Stimulated activated CD4-positive, alpha-beta T cell treated with anti-CD3 and anti-CD28 coated beads, Interleukin-12 subunit alpha, Interleukin-12 subunit beta, amount 100 ng/mL, for 4 hours (primary cell): ENCODE measurements at places on chromosomes 16 and 17.

DNA sequence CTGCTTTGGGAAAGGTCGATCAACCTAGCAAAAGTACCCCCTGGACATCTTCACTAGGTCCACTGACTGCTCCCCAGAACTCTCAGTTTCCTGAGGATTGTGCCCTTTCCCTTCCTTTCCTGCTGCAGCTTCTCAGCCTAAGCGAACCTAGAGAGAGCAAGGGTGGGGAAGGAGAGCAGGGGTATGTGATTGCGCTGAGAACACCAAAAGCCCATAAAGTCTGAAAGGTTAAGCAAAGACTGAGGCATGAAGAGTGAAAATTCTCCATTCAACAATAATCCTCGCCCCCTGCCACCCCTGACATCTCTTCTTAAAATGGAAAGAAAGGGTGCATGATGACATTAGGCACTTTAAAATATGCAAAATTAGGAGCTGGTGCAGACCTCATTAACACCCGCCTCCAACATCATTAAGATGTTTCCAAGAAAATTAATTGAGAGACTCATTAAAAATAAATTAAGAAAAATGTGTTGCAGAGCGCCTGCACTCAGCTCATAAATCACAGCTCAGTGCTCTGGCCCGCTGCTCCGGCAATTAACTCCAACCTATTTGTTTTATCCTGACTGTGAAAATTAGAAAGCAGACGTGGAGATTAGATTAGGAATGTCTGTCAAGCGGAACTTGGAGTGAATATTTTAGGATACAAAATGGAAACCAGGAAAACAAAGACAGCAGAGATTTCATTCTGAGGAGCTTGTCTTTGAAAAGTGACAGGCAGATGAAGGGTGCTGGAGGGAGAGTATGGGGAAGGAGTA, 49.1 kb upstream of the PMFBP1 start:
- no peak for DNase-seq

- no peak for DNase-seq
These were observed 221.9 kb upstream of the GSE1 start for GRCh38 chr16:85391175-85391707.

DNA sequence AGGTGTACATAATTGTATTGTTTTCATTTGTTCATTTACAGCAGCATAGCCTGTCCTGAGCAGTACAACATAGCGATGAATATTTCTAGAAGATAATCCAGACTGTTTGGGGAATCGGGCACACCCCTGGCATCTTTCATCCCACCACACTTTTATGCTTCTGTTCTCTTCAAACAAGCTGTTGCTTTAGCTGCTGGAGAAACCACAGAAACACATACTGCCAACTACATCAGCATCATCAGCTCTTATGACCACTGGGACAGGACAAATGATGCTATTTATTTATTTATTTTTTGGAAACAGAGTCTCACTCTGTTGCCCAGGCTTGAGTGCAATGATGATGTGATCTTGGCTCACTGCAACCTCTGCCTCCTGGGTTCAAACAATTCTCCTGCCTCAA, 22.6 kb upstream of the HAPSTR1 start:
- DNase-seq, result no peak

GRCh38 chr16:85626191-85626981, 13.3 kb downstream of the GSE1 start:
- no peak for DNase-seq

DNA sequence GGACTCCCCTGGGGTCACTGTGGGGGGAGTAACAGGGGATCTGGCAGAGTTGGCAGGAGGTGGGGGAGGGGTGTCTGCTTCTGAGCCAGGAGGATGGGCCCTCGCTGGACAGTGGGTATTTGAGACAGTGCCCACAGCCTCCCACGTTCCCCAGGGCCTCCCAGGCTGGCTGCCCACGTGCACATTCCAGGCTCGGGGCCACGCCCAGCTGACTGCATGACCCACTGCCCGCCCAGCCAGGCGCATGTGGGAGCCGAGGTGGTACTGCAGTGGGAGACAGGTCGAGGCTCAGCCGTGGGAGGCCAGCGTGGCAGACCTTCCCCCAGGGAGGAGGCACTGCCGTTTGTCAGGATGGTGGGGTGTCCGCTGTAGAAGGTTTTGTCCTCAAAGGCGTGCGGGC, 38.8 kb downstream of the BAHCC1 start:
- DNase-seq, result no peak

DNA sequence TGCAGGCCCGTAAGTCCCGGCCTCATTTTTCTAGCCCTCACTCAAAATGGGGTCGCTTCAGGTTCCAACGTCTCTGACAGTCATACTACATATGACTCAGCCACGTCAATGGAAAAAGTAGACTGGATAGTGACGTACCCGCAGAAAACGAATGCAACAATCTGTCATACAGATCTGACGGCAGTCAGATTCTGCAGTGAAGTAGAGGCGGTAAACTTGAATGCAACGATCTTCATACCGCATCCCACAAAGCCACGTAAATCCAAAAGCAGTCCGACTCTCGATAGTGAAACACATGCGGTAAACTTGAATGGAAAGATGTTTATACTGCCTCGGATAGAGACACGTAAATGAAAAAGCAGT, 38.4 kb upstream of the ARL4D start:
- peak; percentile 40 for DNase-seq

GRCh38 chr17:45640141-45640850, 143.8 kb upstream of the CRHR1 start:
- DNase-seq, result peak; percentile 70

DNA sequence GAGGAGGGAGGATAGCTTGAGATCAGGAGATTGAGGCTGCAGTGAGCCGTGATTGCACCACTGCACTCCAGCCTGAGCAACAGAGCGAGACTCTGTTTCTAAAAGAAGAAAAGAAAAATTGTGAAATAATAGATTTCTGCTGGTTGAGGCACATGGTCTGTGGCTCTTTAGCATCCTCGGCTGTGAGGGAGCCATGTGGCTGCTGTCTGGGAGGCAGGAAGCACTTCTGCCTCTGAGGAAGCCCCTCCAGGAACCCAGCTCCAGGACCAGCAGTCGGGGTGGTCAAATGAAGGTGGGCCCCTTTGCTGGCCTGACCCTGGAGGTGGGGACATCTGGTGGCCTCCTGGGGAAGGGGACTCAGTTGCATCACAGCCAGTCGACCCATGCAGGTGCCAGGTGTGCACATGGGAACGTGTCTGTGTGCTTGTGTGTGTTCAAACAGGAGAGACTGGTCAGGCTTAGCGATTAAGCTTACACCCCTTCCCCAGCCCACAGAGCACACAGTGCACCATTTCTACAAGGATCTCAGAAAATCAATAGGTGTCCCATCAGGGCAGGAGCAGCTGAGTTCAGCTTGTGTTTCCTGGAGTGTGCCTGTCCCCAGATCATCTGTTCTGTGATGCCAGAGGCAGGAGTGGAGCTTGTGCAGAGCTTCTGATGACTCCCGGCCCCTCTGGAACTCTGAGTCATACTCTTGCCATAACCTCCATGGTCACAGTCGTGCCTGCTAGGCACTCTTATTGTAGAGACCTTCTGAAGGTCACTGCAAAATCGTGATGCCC, 24.3 kb upstream of the MGAT5B start:
- DNase-seq, result no peak

GRCh38 chr17:65783845-65784334, 222.4 kb upstream of the AXIN2 start:
- no peak for DNase-seq
